ENCODE measurements at places on chromosomes 6 and 20.
A peak's percentile ranks its signal among the peaks of the same experiment; 100 is the strongest.

DNA sequence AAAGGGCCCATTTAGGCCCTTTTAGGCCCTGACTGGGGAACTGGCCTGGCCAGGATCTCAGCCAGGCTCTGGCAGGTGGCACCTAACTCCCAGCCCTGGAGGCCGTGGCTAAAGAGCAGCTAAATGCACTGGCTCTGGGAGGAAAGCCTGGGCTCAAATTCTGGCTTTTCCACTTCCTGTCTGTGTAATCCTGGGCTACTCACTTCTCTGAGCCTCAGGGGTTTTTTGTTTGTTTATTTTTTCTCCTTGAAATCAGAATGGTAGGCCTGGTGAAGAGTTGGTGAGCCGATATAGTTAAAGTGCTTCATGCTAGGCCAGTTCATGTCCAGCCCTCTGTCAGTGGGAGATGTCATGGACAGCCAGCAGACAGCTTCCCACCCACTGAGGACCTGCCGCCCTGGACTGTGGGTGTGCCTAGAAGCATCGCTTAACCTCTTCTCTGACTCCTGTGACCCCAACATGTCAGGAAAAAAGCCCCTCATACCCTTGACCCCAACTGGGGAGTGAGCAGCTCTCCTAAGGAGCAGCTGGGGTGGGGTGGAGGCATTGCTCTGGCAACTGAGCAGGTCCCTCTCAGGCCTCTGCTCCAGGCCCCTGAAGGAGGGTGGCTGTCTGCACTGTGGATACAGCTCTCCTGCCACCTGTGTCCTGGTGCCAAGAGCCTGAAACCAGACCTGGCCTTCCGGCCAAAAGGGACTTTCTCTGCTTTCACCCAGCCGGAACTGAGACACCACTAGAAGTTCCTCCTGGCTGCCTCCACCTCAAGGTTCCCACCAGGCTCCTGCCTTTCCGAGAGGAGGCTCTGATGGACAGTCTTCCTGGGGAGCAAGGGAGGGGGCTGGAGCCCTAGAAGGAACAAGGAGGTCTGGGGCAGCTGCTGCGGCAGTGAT lies 57.2 kb upstream of the MYL9 start:
- DNase-seq, result no peak

DNA sequence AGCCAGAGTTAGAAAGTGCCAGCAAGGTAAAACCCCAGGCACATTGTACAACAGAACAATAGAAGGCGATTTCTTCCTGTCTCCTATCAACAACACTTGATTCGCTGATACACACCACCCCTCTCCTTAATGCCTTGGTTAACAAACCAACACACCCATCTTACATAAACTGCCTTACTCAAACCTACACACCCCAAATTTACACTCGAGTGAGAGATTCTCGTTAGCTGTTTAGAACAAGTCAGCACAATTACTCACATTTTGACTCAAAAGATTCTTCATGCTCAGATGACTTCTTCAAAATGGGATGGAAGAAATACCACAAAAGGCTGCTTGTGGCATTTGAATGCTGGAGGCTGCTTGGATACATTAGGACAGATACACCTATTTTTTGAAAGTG lies 80.0 kb upstream of the FOXQ1 start:
- no peak for DNase-seq

GRCh38 chr20:4373454-4373853 lies 348.3 kb upstream of the PRND start:
- DNase-seq, result no peak

- DNase-seq, result no peak
These were observed 302.3 kb downstream of the HIVEP2 start for GRCh38 chr6:142642651-142643050.

- no peak for DNase-seq
These were observed 104.9 kb upstream of the NT5E start for GRCh38 chr6:85344996-85345395.

DNA sequence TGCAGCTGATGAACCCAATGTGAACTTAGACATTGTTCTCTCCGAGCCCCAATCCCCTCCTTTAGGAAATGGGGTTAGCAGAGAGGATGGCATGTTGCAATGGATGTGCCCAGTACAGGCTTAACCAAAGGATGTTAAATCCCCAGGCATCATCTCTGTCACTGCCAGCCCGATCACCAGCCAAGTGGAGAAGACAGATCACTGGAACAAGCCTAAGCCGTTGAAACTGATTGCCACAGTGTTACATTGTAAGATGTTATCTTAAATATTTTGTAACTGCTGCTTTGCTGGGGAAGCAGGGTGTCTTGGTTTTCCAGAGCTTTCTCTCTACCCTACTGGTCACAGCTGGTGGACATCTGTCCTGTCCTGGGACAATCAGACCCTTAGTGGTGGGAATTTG lies 783.4 kb upstream of the CHD6 start:
- DNase-seq, result no peak

- no peak for DNase-seq
These were observed 18.2 kb downstream of the SNAP25 start for GRCh38 chr20:10236540-10237533.

GRCh38 chr20:10634683-10635411 lies 39.0 kb downstream of the JAG1 start:
- peak; percentile 71 for DNase-seq

DNA sequence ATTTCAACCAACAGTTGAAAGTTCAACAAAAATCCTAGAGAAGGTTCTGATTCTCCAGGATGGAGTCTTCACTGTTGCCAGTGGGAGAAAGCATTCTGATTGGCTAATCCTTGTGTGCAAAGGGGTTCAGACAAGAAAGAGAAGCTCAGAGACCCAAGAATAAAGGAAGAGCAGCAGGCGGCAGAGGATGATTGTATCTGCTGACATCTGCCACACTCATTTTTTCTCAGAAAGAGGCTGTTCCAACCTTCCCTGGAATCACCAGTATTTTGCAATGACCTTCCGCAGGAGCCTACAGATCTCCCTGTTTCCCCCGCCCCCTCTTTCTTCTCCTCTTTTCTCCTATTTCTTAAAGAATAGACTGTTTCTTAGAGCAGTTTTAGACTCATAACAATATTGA lies 376.7 kb downstream of the CDH26 start:
- DNase-seq, result no peak

GRCh38 chr6:149846321-149846720 lies 17.8 kb downstream of the LRP11 start:
- DNase-seq, result peak; percentile 80

- no peak for DNase-seq
These were observed 106.7 kb upstream of the INSM1 start for GRCh38 chr20:20261159-20261558.

Measured in AG04450 (cell line).